NCI-H2227 treated with DMSO at 0.1 percent for 48 hours (cell line): ENCODE measurements at places on chromosomes 1 and 21.

DNA sequence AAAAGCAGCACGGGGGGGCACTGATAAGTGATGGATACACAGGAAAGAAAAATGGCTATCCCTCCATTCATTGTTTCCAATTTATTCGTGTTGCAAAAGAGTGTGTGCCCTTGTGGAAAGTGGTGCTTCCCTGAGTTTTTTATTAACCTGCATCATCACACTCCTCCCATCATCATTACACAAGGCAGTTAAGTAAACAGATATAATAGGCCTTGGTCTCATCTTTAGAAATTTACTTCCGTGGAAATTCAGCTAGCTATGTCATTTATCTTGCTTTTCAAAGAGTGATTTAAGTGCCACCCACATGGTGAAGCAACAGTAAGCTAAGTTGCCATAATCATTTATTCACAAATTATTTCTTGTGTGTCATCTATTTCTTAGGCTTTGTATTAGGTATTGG lies 473.3 kb downstream of the NEGR1 start:
- DNase-seq: no peak

- no peak for DNase-seq
These were observed 65.2 kb downstream of the CNST start for GRCh38 chr1:246631426-246631825.

GRCh38 chr21:35732788-35733187 lies 327.5 kb downstream of the SETD4 start:
- DNase-seq: no peak

GRCh38 chr1:30260318-30260717 lies 463.1 kb downstream of the MATN1 start:
- no peak for DNase-seq

DNA sequence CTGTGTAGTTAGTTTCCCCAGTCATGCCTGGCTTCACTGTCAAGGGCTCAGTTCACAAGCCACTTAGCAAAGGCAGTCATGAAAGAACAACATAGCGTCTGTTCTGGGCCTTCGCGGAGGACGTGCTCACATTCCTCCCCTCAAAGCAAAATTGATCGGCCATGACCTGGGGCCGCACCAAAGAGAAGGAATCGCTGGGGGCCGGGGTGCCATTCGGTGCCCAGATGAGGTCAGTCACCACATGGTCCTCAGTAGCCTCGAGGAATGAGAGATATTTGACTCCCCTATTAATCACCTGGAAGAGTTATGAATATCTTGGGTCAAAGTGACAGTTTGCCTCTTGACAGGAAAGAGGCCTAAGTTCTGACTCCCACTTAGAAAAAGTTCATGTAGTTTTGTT lies 251.1 kb upstream of the JUN start:
- no peak for DNase-seq

DNA sequence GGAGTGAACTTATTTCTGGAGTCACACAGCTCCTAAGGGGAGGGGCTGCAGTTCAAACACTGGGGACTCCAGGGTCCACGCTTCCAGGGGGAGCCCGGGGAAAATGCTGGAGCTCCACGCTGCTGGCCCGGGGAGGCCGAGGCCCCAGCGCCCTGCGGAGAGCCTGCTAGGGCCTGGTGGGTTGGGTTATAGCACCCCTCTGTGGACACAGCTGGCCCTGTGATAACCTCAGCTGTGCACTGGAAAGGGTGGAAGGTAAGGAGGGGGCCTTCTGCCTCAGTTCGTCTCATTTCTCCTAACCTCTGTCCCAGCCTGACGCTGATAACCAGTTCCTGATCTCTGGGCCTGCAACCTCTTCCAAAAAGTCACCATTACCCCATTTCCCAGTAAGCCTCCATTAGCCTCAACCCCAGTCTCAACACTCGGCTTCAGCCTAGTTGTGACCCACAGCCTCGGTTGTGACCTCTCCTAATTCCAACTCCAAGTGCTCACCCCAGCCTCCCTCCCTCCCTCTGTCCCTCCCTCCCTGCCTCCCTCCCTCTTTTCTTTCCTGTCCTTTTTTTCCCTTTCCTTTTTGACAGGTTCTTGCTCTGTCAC lies 7.1 kb downstream of the NBL1 start:
- no peak for DNase-seq
